ENCODE measurements at places on chromosomes 16 and 17. TPM values are rescaled to one million over a fixed set of nuclear protein-coding genes. Genes with fewer than 3 reads are reported as not detected.

GRCh38 chr17:1156864-1157263 is 22.9 kb downstream of the ABR start:
- no peak for DNase-seq

GRCh38 chr16:89123001-89123830 is 29.6 kb downstream of the ACSF3 start:
- no peak for DNase-seq

Gene RUNDC1
- 7.2 TPM for total RNA-seq

DNA sequence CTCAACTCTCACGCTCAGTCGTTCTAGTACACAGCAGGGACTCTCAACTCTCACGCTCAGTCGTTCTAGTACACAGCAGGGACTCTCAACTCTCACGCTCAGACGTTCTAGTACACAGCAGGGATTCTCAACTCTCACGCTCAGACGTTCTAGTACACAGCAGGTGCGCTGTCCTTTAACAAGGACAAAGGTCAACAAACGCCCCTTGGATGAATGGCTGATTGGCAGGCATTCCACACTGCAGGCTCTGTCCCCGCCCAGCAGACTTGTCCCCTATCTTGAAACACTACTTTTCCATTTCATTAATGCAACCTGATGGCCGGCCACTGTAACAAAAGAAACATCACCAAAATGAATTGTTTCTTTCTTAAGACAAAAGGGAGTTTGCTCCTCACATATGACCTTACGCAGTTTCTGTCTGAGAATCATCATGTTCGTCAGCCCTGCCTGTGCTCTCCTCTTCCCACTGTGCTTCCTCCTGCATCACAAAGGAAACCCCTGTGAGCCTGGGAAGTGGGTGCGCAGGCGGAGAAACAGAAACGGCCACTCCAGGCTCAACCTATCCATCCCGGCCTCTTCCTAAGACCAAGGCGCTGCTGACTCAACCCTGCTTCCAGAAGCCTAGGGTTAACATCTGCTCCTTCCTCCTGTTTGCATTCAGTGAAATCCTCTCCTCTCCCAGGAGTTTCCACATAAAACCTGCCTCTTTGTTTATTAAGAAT is 59.8 kb downstream of the ANKRD11 start:
- no peak for DNase-seq

Gene SNN
- total RNA-seq = 23.7 TPM

Gene ANKRD13B
- 5.3 TPM for total RNA-seq

DNA sequence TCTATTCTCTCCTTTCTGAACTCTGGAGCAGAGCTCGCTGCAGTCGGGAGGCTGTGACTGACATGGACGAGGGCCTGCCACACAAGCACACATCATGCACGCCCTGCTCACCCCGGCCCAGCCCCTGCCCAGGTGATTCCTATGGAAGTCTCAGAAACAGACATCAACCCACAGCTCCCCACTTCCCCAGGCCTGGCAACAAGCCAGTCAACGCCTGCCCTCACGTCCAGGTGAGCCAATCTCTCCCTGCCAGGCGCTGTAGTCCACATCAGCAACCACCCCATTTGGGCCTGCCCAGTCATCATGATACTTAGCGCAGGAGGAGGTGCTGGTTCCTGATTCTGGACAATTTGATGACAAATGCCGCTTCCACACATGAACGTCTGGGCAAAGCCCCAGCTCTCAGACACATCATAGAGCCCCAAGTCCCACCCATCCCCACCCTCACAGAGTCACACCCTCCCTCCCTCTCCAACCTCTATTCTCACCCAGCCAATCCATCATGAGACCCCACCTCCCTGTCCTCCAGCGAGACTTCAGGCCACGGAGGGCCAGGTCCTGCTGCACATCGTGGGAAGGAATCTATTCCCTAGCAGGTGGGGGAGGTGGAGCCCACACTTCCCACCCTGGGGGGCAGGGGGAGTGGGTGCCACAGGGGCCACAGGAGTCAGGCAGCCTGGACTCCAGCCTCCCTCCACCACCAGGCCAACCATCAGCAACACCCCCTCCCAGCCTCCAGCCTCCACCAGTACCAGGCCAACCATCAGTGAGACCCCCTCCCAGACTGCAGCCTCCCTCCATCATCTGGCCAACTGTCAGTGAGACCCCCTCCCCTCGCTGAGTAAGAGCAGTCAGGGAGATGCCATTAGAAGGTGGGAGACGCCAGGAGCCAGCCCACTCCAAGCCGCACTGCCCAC is 33.7 kb upstream of the GSG1L start:
- DNase-seq = no peak

DNA sequence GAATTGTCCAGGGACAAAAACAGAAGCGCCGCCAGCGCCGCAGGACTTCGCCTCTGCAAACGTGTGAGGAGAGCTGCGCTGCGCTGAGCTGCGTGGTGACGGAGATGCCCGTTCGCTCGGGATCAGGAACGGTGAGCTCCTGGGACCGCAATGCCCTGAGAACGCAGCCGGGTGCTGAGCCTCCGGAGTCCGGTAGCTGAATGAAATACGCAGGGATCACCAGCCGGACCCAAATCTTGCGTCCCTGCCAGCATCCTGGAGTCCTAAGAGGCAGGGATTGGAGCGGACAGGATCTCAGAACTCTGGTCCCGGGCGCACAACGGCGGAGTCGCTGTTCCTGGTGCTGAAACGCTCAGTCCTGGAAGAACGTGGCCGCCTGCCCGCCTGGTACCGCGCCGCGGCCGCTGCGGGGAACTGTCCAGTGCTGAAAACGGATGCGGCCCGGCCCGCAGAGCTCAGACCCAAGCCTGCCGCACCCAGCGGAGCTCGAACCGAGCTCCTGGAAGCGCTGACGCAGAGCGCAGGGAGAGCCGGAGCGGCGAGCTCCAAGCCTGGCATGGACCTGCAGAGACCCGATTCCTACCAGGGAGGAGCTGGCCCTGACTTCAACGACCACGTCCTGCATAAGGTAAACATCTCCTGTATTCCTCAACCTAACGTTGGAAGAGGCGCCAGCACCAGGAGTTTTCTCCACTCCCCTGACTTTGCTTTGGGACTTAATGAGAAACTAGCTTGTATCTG is 41.5 kb downstream of the CD300LF start:
- peak; percentile 78 for DNase-seq

DNA sequence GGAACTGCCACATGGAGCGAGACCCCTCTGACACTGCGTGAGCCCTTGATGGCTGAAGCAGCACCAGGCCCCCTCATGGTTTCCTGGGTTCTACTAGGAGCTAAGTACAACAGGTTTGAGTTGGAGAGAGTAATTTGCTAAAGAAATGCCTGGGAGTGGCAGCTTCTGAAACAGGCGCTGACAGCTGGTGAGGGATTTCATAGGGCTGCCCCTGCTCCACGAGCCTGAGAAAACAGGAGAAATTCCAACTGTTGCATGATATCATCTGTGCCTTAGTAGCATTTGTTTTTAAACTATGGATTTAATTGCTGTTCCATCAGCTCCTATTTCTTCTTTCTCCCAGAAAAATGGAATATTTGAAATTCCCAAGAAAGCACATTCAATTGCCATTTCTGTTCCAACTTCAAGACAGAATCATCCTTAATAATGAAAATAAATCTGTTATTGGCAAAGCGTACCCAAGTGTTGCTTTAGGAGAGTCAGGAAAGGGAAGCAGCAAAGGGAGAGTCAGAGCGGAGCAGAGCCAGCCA is 78.8 kb upstream of the ANKFN1 start:
- no peak for DNase-seq

DNA sequence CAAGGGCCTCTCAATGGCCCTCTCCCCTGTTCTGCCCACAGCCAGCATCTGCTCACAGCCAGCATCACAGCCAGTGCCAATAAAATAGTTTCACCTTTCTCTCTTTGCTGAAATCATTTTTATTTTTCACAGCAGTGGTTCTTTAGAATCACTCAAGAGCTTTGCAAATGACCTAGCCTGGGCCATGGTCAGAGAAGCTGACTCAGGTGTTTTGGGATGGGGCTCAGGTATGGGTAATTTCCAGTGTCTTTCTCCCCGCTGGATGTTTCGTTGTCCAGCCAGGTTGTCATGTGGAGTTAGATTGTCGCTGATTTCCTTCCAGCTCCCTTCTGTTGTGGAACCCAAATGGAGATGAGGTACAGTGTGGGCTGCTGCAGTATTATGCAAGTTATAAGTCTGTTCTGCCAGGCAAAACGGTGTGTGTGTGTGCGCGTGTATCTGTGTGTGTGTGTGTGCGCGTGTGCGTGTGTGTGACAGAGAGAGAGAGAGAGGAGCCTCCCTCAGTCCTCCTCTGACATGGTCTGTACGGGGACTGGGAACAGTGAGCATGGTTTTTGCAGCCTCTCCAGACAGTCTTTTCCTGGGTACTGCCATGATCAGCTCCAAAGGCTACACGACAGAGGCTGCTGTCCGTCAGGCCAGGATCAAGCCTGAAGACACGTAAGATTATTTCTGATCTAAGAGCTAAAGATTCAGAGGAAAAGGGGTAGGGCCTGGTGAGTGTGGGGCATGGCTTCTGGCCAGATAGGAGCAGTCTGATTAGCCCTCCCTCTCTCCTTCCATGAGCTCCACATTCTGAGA is 1.4 kb upstream of the PMP22 start:
- no peak for DNase-seq

Gene PPY
- total RNA-seq = 1.3 TPM

DNA sequence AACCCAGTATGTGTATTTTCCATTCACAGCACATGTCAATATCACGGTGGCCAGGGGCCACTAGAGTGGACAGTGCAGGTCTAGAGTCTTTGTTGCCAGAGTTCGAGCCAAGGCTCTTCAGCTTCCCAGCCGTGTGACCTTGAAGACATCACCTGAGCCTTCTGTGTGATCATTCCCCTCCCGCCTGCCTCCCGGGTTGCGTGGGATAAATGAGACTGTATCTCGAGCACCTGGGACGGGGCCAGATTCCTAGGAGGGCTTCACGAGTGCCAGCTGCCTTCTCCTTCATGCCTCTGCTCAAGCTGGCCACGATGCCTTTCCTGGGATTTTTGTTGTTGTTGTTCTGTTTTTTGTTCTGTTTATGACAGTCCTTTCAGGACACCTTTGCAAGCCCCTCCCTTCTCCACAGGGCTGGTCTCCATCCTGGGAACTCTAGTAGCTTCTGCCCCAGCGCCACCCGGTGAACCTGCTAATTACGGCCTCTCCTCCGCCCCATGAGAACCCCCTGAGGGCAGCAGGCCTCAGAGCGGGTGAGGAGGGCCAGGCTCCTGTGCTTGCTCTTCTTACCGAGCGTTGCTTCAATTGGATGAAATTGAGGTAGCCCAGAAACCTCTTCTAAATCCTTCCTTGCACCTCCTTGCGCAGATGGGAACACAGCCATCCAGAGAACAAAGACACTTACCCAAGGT is 3.9 kb downstream of the SPNS2 start:
- no peak for DNase-seq

GRCh38 chr16:15403392-15403995 is 7.9 kb downstream of the MPV17L start:
- peak; percentile 19 for DNase-seq

DNA sequence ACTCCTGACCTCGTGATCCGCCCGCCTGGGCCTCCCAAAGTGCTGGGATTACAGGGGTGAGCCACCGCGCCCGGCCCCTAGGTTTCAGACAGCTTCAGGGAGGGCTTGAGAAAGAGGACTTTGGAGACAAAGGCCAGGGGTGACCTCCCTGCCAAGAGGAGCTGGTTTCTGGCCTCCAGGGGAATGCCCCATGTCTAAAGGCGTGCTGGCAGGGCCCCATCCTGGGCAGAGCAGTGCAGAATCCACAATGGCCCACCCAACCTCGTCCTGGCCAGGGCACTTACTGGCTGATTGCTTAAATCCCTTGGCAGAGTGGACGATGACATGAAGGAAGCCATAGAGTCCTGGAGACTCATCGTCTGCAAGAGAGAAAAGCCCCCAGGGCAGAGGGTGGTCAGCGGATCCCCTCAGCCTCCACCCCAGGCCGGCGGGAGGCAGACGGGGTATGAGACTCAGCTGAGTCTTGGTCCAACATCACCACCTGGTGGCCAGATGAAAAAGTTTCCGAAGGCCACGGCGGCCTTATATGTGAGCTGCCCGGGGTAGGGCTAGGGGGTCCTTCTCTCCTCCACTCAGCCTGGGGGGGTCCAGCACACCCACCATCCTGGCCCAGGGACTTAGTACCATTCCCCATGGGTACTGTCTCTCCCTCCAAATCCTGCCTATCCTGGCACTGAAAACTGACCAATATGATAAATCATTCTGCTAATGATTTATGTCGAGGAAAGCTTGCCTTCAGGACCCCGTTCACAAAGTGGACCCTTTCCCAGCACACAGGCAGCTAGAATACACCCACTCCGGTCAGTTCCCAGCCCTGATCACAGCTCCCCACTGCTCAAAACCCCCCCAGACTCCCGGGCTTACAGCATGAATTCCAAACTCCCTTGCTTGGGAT is 59.1 kb downstream of the TIMM22 start:
- peak; percentile 73 for DNase-seq

- peak; percentile 90 for DNase-seq
These were observed 121.7 kb downstream of the MYO1D start for GRCh38 chr17:32755045-32755805.

Gene KCNAB3
- total RNA-seq = 0.37 TPM

Gene KIF2B
- total RNA-seq = not detected

GRCh38 chr17:48132385-48132784 is 24.8 kb downstream of the SNX11 start:
- DNase-seq = no peak

Gene ERAL1
- 35.7 TPM for total RNA-seq

Gene CD300LB
- not detected for total RNA-seq

GRCh38 chr17:57213180-57213825 is 43.0 kb upstream of the MSI2 start:
- DNase-seq = no peak

DNA sequence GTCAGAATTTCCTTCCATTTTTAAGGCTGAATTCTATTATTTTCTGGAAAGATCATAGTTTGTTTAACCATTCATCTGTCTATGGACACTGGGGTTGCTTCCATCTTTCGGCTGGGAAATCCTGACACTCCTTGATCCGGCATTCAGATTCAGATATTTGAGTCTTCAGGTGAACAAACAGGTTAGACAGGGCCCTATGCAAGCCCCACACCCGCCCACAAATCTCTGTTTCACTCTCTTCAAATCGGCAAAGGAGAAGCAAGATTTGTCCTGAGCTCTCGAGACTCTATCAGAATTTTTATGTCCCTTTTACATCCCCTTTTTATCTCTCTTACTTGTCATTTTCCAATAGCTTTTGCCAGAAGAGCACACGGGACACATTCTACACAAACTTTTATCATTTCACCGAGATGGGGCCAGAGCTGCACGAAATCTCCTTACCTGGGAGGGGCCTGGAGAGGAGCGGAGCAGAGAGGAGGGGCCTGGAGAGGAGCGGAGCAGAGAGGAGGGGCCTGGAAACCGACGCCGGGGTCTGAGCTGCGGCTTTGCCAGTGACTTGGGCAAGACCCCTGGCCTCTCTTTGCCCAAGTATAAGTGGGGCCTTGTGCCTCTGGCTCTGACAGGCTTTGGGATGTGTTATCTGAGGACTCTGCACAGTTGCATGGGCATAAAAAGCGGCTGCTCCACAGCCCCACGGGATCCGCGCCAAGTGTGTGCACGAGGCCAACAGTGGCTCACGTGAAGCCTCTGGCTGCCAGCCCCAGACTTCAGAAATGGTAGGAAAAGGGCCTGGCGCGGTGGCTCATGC is 54.3 kb upstream of the RBFOX3 start:
- DNase-seq = peak; percentile 72

GRCh38 chr16:70650216-70650615 is 3.9 kb downstream of the IL34 start:
- DNase-seq = no peak

GRCh38 chr17:45319239-45319703 is 2.5 kb upstream of the MAP3K14 start:
- no peak for DNase-seq

GRCh38 chr17:61201211-61201610 is 198.4 kb upstream of the TBX2 start:
- DNase-seq = no peak

Gene NT5C3B
- total RNA-seq = 92.7 TPM

Gene EME1
- 13.0 TPM for total RNA-seq
